ACHN (cell line): ENCODE measurements at places on chromosomes 2 and 18.

DNA sequence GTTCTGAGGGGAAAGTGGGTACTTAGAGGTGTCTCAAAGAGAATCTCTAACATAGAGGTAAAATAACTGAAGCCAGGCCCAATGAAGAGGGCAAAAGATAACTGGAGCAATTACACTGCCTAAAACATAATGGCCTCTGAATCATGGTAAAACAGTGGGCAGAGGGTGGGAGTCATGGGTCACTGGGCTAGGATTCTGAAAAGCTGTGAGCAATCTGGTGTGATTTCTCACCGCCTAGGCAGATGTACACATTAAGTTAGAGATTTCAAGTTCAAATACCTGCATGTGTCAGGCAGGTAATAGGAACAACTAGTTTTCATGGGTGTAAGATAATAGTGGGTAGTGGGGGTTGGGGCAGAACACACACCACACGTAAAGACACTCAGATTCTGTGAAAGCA is 45.6 kb downstream of the INSIG2 start:
- DNase-seq: no peak

DNA sequence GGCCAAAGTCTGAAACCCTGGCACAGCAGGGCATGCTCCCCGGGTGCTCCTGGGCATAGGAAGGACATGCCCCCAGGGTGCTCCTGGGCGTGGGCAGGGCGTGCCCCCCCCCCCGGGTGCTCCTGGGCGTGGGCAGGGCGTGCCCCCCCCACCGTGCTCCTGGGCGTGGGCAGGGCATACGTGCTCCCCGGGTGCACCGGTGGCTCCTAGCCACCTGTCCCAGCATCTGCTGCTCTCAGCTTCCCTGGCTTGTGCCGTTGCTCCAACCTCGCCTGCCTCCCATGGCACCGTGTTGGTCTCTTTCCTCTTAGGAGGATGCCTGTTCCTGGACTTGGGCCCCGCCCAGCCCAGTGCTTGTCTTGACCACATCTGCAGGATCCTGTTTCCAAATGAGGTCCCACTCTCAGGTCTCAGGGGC is 95.6 kb upstream of the CTDP1 start:
- no peak for DNase-seq

DNA sequence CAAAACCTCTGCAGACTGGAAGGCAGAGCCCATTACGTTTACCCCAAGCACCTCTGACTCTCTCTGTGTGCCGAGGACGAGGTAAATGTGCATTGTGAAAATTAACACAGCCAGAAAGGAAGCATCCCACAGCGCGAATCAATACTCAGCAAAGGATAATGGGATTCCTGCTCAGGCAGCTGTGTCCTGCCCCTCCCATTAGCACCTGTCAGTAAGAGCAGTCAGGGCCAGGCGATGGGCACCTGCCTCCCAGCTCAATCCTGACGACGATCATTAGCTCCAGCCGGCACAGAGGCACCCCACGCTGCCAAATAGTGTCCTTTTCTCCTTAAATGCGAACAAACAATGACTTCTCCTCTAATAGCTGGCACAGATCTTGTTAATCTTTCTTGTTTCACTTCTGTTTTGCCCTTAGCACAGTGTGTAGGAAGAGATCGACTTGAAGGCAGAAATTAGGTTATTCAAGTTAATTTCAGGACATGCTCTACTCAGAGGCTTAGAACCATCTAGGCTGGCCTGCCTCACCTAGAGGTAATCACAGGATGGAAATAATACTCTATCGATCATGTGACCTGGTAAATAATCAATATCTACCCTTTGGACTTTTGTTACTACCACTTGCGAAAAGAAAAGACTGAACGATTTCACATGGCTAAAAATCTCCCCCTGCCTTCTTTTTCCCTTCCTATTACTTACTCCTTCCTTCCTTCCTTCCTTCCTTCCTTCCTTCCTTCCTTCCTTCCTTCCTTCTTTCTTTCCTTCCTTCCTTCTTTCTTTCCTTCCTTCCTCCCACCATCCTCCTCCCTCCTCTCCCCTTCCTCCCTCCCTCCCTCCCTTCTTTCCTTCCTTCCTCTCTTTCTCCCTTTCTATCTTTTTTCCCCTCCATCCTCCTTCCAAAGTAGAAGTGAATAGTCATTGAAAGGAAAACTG is 487.9 kb upstream of the ID2 start:
- no peak for DNase-seq

DNA sequence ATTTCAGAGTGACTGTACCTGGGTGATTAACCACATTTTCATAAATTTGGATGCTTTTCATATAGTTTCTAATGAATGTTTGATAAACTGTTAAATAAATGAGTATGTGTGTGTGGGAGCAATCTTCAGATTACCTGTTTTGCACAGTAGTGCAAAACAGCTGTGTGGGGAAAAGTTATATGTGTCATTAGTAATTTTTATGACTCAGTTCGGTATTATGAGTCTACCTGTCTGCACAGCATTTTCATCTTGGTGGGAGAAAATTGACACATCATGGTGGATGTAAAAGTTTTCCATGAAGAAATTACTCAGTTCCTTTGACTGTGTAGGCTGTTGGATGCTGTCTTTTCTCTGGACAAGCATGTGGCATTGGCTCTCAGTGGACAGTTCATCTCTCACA is 43.8 kb downstream of the LTBP1 start:
- DNase-seq: no peak

GRCh38 chr2:127024769-127025358 is 82.1 kb downstream of the BIN1 start:
- peak; percentile 64 for DNase-seq

GRCh38 chr2:227884511-227884947 is 13.1 kb downstream of the DAW1 start:
- DNase-seq: peak; percentile 86
